OCI-M1 (cell line): ENCODE measurements at places on chromosomes 4 and X.

DNA sequence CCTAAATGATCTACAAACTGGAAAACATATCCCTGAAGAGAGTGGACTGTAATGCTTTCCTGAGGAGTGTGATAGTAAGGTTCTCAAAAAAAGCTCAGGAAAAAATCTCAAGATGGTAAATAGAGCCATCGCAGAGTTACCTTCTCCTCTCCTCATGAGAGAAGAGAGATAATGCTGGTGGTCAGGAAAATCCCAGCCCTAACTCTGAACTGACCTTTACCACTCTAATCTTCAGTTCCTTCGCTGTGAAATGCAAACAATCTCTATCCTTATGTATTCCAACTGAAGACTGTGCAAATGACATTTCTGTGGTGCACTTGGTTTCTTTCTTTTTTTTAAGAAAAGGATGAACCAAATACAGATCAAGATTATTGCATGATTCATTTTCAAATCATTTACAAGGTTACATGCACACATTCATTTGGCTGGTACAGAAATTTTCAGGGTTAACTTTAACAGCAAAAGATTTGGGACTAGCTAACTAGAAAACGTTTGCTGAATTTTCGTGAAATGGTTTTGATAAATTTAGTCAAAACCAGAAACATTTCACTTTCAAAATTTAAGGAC, 8.3 kb downstream of the PPM1K start:
- DNase-seq: peak; percentile 29

DNA sequence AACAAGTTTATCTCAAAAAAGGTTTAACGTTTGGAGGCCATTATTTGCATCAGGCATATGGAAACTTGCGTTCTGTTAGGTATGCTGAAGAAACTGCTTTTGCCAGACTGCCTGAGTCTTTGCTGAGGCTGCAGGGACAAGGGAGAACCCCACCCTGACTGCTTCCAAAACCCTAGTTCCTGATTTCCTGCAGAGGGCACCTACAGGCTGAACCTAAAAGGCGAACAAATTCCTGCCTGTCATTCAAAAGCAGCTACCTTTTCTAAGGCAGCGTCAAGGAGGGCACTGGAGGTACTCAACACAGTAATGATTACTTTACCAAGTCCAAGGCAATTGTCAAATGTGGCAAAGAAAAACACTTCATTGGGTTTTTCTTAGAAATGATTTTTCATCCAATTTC, 578 bp upstream of the CORIN start:
- no peak for DNase-seq

DNA sequence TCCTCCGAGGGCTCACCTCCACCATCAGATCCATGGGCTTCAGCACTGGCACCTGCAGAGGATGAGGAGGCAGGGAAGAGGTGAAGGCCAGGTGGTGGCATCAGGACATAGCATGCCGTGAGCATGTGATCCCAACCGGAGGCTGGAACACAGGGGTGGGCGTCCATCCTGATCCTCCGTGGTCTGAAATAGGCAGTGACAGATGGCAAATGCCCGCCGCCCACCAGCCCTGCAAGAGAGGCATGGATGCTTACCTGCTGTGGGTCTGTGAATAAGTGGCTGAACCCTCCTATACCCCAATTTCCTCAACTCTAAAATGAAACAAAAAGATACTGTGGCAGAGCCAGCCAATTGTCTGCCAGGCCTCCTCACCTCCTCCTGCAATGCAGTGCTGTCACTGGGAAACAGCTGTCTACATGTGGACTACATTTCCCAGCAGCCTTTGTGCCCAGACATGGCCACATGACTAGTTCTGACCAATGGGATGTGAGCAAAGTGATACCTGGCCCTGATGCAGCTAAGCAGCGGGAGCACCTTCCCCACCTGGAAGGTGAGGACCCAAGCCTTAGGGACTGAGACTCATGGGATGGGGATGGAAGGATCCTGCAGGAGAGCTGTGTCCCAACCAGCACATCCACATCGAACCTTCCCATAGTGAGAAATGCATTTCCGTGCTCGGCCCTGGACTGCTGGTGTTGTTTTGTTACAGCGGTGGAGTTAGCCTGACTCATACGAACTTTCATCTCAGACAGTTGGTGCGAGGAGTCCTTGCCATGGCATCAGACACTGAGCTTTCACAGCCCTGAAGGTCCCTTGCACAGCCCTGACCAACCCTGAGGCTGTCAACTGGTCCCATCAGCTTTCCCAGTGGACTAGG, 99.5 kb downstream of the PPP2R2C start:
- DNase-seq: peak; percentile 31

- DNase-seq: peak; percentile 33
Observed at GRCh38 chr4:100372432-100372831, 145.4 kb downstream of the EMCN start.

GRCh38 chr4:153546280-153546679, 80.1 kb downstream of the TMEM131L start:
- DNase-seq: no peak
